ENCODE measurements at places on chromosomes 4 and X.

- no peak for DNase-seq
Measured at GRCh38 chr4:86398187-86398586, 38.3 kb upstream of the MAPK10 start.

GRCh38 chr4:138241281-138242075 lies 671 bp downstream of the SLC7A11 start:
- DNase-seq, result no peak

DNA sequence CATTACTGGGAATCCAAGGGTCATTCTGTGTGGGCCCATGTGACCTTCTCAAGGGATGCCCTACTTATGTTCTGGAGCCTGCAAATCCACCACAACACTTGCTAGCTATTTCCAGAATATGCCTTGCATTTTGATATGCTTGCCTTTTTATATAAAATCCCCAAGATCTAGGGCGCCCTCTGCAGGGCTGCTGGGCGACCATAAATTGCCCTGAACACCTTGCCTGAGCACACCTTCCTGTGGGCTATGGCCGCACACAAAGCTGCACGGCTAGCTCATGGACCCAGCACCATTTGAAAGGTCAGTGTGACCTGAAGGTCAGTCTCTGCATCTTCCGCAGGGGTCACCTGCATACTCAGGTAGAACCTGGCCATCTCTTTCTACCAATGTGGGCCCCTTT lies 311.7 kb downstream of the NLGN4X start:
- no peak for DNase-seq

DNA sequence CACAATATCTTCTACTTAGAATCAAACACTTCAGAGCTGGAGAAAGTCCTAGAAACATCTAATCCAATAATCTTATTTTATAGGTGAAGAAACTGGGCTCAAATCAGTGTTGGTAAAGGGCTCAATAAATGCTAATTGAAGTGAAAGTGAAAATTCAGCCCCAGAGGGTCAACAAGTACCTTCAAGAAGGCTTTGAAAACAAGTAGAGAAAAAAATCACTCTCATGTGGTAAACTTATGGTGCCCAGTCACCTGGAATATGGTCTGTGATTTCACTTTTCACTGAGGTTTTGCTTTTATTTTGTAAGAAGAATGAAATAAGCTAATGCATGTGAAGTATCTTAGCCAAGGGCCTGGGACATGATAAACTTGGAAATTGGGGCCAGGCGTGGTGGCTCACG lies 29.1 kb upstream of the EIF4E start:
- no peak for DNase-seq

DNA sequence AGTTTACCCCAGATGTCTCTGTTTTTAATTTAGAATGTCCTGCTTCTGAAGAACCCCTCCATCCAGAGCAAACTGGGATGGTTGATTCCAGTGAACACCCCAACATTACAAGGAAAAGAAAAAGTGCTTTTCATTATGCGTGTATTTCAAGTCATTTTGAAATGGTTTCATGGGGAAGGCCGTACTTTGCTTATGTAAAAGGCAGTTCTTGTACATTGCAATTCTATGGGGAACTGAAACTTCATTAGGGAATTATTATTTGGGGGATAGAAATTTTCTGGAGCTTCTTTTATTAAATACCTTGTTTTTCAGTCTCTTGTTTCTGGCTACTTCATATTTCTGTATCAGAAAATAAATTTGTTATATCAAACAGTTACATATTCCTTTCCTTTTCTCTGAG lies 96.9 kb upstream of the ZNF518B start:
- DNase-seq, result no peak

DNA sequence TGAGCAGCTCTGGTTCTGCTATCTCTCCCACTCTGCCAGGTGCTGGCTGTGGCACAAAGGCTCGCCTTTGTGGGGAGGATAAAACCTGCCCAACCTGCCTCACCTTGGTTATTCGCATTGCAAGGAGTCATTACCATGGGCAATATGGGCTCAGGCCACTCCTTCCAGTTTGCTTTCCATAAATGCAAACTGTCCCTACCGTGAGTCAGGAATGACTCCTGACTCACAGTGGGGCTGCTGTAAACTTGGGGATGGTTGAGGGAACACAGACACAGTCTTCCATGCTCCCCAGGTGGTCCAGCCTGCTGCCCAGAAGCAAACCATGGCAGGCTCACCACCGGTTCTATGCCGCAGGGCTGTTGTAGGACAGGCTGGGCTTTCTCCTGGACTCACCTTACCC lies 36.1 kb downstream of the COQ2 start:
- no peak for DNase-seq

DNA sequence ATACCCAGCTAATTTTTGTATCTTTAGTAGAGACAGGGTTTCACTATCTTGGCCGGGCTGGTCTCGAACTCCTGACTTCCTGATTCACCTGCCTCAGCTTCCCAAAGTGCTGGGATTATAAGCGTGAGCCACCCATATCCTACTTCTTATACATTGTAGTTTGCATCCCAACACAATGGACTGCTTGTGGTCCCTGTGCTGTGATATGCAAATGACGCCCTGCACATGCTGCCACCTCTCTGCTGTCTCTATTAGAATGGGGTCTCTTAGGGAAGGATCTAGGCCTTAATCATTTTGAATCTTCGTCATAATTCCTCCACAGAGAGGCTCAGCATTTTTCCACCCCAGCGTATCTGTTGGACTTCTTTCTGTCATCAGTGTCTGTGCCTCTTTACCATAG lies 595.9 kb downstream of the ADGRL3 start:
- DNase-seq, result no peak
